Activated T-cell treated with anti-CD3 and anti-CD28 coated beads, Interleukin-2, amount 50 U/mL, for 24 hours (primary cell): ENCODE measurements at places on chromosomes 12 and 14.

DNA sequence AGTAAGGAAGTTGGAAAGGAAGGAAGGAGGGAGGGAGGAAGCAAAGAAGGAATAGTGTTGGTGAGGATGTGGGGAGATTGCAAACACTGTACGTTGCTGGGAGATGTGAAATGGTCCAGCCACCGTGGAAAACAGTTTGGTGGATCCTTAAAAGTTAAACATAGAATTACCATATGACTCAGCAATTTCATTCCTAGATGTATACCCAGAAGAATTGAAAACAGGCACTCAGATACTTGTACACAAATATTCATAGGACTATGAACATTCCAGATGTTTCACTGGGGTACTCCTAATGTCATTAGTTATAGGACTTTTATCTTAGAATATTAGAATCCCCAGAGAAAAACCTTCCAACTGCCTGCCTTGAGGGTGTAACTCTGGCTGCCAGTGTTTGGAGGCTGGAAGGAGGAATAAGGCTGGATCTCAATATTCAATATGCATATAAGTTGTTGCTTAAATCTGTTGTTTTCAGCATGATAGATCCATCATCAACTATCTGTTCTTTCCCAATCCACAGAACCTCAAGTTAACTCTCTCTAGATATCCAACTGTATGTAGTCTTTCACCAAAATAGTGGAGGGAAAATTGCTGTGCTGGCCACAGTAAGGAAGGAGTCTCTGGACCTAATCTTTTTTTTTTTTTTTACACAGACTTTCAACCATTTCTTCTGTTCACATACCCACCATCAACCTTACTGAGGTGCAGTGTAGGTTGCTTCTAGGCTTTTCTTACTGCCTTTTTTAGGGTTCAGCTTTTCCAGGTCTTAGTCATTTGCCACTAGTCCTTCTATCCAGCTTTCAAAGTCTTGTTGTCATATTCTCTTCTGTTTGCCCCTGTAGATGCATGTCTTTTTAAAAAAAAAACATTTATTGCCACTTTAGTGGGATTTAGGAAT lies 94.5 kb downstream of the DNAI7 start:
- no peak overlapping the region for H3K27ac ChIP-seq
- DNase-seq, result no peak
- no peaks in the 10 kb centered on the region for H3K27me3 ChIP-seq

- peaks cover 44% of the 10 kb centered on the region for H3K4me1 ChIP-seq
- H3K36me3 ChIP-seq, result no peaks in the 10 kb centered on the region
- no peak for DNase-seq
- H3K27ac ChIP-seq, result no peak overlapping the region
- no peak overlapping the region for H3K4me3 ChIP-seq
- H3K27me3 ChIP-seq, result peaks cover 20% of the 10 kb centered on the region
Observed at GRCh38 chr14:72590577-72590976, 303.3 kb downstream of the DPF3 start.

DNA sequence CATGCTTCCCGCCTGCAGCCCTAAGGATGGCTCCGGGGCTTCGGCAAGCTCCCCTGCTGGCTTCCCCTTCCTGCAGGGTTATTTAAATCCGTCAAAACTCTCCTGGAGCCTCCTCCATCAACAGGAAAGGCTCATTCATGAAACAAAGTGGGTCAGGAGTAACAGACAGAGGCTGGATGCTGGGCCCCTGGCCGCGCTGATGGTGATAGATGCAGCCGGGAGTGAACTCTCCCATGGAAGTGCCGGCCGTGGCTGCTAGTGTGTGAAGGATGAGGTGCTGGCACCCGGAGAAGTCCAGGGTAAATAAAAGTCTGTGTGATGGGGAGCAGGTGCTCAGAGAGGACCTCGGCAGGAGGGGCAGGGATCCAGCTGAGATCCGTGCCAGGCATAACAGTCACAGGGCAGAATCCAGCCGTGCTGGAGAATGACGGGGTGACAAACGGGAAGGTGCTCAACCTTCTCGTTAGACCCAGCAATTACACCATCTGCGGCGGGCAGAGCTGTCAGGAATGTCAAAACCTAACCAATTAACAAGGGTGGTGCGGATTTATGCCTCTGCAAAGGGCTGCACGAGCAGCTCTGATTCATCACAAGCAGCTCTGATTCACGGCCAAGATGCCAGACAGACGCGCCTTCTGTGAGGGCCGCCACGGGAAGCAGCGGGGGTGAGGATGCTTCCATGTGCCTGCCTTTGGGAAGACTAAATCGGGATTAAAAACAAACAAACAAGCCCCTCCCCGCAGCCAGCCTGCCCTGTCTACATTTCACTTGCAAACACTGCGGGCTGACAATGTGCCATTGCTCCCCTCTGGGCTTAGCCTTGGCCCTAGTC lies 55.6 kb downstream of the SYNE3 start:
- no peak overlapping the region for H3K4me3 ChIP-seq
- peaks cover 57% of the 10 kb centered on the region for H3K4me1 ChIP-seq
- no peaks in the 10 kb centered on the region for H3K27me3 ChIP-seq

DNA sequence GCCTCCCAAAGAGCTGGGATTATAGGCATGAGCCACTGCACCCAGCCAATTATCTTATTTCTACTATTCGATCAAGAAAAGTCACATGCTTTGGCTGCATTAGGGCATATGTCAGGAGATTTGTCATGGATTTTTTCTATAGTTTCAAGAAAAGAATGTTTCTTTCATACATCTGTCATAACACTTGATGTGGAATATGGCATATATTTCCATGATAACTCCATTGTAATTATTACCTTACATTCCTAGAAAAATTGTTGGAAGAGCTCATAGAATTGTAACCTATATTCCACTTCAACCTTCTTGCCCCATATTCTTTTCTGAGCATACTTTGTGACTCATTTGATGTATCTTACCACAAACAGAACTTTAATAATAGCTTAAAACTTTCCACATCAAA lies 740.9 kb upstream of the FLRT2 start:
- H3K27me3 ChIP-seq, result no peaks in the 10 kb centered on the region
- DNase-seq, result no peak
- H3K4me3 ChIP-seq, result no peak overlapping the region
- H3K27ac ChIP-seq, result no peak overlapping the region
- no peaks in the 10 kb centered on the region for H3K36me3 ChIP-seq
- H3K4me1 ChIP-seq, result no peaks in the 10 kb centered on the region

- no peak for DNase-seq
- no peak overlapping the region for H3K4me3 ChIP-seq
- peaks cover 6% of the 10 kb centered on the region for H3K27me3 ChIP-seq
- H3K27ac ChIP-seq, result no peak overlapping the region
- no peaks in the 10 kb centered on the region for H3K36me3 ChIP-seq
Observed at GRCh38 chr12:124073356-124074035, 100.5 kb downstream of the ZNF664 start.

DNA sequence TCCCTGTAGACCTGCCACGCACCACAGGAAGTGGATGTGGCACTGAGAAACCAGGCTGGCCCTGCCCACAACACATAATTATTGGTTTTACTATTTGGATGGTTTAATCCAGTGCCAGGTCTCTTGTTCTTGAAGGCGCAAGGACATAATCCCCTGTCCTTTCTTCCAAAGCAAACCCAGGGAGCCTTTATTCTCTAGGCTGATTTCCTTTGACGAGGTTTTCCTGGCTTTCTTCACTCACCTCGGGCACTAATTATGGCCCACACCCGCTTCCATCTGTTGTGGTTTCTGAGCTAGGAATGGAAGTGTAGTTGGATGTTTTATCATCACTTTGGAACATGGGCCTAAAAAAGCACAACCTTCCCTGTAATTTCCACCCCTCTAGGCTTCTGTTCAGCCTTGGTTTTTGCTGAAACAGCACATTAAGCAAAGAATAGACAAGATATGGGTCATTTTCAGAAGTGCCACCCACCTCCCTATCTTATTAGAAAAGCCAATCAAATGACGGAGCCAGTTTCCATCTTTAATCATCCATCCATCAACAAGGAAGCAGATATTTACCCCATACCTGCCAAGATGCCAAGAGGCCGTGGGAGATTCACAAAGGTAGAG lies 73.9 kb downstream of the PPP1R36 start:
- H3K4me3 ChIP-seq, result no peak overlapping the region
- peaks cover 4% of the 10 kb centered on the region for H3K4me1 ChIP-seq
- H3K27me3 ChIP-seq, result no peaks in the 10 kb centered on the region
- H3K27ac ChIP-seq, result no peak overlapping the region
- no peak for DNase-seq

- H3K27ac ChIP-seq, result no peak overlapping the region
- H3K4me3 ChIP-seq, result no peak overlapping the region
- DNase-seq, result no peak
- H3K36me3 ChIP-seq, result no peaks in the 10 kb centered on the region
- no peaks in the 10 kb centered on the region for H3K4me1 ChIP-seq
- peaks cover 79% of the 10 kb centered on the region for H3K27me3 ChIP-seq
Observed at GRCh38 chr12:53735-54730, 12.5 kb upstream of the IQSEC3 start.

- DNase-seq, result no peak
- no peaks in the 10 kb centered on the region for H3K4me1 ChIP-seq
- no peaks in the 10 kb centered on the region for H3K36me3 ChIP-seq
- H3K4me3 ChIP-seq, result no peak overlapping the region
Observed at GRCh38 chr14:96079066-96079465, 39.9 kb downstream of the C14orf132 start.

- no peak overlapping the region for H3K27ac ChIP-seq
- H3K36me3 ChIP-seq, result peaks cover 4% of the 10 kb centered on the region
- no peaks in the 10 kb centered on the region for H3K27me3 ChIP-seq
- H3K4me1 ChIP-seq, result peaks cover 1% of the 10 kb centered on the region
- DNase-seq, result no peak
Observed at GRCh38 chr14:77848031-77848430, 48.1 kb downstream of the ADCK1 start.

DNA sequence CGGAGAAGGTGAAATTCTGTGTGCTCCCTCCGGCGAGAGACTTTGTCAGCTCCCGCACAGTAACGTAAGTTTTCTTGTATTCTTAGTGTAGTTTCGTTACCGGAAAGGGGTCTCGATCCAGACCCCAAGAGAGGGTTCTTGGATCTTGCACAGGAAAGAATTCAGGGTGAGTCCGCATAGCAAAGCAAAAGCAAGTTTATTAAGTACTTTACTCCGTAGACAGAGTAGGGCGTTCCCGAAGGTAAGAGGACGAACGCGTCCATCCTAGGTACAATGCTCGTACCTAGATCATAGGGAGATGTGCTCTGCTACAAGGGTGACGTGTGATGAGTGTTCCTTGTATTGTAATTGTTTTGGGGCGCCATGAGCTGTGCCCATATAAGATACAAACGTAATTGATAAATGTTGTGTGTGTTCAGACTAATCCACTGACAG lies 293 bp downstream of the IFI27L1 start:
- H3K4me3 ChIP-seq, result peak overlapping the region; percentile 99
- H3K36me3 ChIP-seq, result peaks cover 52% of the 10 kb centered on the region
- no peak for DNase-seq
- H3K4me1 ChIP-seq, result peaks cover 54% of the 10 kb centered on the region
- H3K27ac ChIP-seq, result peak overlapping the region; percentile 99
- no peaks in the 10 kb centered on the region for H3K27me3 ChIP-seq

DNA sequence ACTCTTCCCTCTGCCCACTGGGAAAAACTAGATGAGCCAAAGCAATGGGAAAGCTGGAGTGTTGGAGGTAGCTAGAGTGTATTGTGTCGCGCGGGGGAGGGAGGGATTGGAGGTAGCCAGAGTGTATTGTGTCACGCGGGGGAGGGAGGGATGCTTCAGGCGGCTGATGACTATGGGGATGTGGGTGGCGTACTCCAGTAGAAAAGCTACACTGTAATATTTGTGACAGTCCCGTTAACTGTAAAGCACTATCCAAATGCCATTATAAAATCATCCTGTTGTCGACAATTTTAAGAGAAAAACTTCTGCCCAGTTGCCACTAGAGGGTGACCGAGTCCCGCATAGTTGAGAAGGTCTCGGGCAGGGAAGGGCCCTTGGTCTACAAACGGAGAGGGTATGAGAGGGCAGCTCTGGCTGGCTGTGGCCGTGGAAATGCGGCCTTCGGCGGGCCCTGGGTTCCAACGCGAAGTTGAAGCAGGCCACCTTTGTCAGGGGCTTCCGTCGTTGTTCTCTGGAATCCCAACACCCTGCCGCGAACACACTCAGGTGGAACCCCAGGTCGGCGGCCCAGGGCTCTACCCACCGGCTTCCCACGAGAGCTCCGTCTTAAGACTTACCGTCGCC lies 15.1 kb upstream of the PLEK2 start:
- H3K27ac ChIP-seq, result no peak overlapping the region
- H3K27me3 ChIP-seq, result peaks cover 27% of the 10 kb centered on the region
- no peaks in the 10 kb centered on the region for H3K36me3 ChIP-seq
- no peak overlapping the region for H3K4me3 ChIP-seq
- peak; percentile 81 for DNase-seq

GRCh38 chr12:1147821-1148220 lies 156.8 kb downstream of the ERC1 start:
- H3K36me3 ChIP-seq, result peaks cover 42% of the 10 kb centered on the region
- no peak for DNase-seq
- H3K27ac ChIP-seq, result no peak overlapping the region
- peaks cover 3% of the 10 kb centered on the region for H3K4me1 ChIP-seq

GRCh38 chr14:72609205-72609916 lies 284.5 kb downstream of the DPF3 start:
- H3K4me3 ChIP-seq, result no peak overlapping the region
- no peaks in the 10 kb centered on the region for H3K36me3 ChIP-seq
- DNase-seq, result no peak
- H3K27ac ChIP-seq, result no peak overlapping the region
- no peaks in the 10 kb centered on the region for H3K27me3 ChIP-seq

GRCh38 chr14:52227619-52228222 lies 39.8 kb upstream of the PTGDR start:
- H3K4me3 ChIP-seq, result no peak overlapping the region
- H3K4me1 ChIP-seq, result peaks cover 9% of the 10 kb centered on the region
- H3K27me3 ChIP-seq, result no peaks in the 10 kb centered on the region
- H3K27ac ChIP-seq, result no peak overlapping the region

DNA sequence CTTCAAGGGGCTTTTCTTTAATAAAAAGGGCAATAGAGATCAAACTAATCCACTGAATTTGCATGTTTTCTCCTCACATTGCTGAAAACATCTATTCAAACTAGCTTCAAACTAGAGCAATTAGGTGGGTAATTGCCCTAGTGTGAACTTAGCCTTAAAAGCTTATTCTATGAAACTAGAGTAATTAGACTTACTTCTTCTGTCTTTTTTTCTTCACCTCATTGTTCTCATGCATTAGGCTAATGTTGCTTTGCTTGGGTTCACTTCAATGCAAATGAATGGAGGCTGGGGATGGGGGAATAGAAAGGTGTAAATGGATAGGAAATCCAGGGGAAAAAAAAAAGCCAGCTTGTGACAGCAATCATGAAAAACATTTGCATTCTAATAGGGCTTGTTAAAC lies 414.8 kb upstream of the LMO3 start:
- H3K36me3 ChIP-seq, result no peaks in the 10 kb centered on the region
- DNase-seq, result no peak
- H3K4me1 ChIP-seq, result no peaks in the 10 kb centered on the region
- H3K4me3 ChIP-seq, result no peak overlapping the region
- H3K27ac ChIP-seq, result no peak overlapping the region

- no peak overlapping the region for H3K27ac ChIP-seq
- peaks cover 7% of the 10 kb centered on the region for H3K36me3 ChIP-seq
- no peaks in the 10 kb centered on the region for H3K27me3 ChIP-seq
- H3K4me3 ChIP-seq, result no peak overlapping the region
- H3K4me1 ChIP-seq, result peaks cover 68% of the 10 kb centered on the region
Observed at GRCh38 chr12:39620659-39621658, 1.4 kb upstream of the ABCD2 start.

- H3K4me3 ChIP-seq, result no peak overlapping the region
- no peaks in the 10 kb centered on the region for H3K4me1 ChIP-seq
- DNase-seq, result peak; percentile 41
- no peaks in the 10 kb centered on the region for H3K36me3 ChIP-seq
Observed at GRCh38 chr12:91355150-91356006, 172.8 kb upstream of the DCN start.

- H3K4me3 ChIP-seq, result no peak overlapping the region
- H3K36me3 ChIP-seq, result no peaks in the 10 kb centered on the region
- no peak for DNase-seq
Observed at GRCh38 chr14:23929136-23929535, 24.4 kb upstream of the DHRS4 start.
